ENCODE measurements at places on chromosomes 1 and 21.

- DNase-seq = no peak
These were observed 72.4 kb upstream of the TRAPPC10 start for GRCh38 chr21:43939443-43940328.

DNA sequence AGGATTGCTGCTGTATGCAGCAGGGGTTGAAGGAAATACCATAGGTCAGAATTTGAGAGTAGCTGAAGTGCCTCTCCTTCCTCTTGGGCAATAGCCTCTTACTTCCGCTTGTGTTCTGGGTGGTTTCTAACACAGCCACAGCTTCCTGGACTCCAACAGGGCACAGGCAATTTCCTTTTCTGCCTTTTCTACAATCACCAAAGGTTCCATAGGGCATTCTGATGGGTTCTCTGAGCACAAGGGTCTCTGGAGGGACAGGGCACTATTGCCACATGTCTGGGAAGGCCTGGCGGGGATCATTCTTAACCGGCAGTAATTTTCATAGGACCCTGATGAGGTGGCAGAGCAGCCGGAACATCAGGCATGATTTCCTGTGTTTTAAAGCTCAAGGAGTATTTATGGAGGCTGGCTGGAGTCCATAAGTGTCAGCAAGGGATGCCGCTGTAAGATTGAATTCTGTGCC is 5.5 kb upstream of the AGTRAP start:
- peak; percentile 62 for DNase-seq

DNA sequence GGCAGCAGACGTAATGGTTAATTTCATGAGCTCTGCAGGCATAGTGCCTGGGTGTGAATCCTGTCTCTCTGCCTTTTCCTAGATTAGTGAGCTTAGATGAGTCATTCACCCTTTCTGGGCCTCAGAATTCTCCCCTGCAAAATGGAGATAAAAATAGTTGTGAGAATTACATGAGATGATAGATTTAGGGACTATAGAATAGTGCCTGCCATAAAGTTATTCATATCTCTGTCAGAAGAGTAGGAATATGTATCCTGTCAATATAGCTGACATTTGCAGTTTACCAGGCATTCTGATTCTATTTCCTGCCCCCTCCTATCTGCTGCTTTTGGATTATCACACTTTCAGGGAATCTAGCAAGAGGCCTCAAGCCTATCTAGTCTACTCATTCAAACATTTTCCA is 112.0 kb downstream of the PDE4B start:
- no peak for DNase-seq

DNA sequence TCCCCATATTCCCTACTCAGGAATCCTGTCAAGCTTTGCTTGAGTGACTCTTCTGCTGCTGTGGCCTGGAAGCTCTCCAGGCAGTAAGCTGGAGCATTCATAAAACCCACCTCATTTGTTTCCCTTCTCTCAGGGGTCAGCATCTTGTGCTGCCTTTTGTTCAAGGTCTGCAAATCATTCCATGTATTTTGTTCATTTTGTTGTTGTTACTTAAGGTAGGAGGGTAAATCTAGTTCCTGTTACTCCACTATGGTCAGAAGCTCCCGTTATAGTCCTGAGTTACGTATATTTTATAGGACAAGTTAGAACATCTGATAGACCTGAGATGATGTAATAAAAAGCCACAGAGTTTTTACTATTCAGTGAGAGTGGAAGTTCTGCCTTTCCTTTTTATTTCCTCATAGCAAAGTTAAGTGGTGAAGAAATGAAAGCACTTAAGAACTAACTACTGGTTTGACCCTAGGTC is 9.9 kb downstream of the SYNJ1 start:
- no peak for DNase-seq

- no peak for DNase-seq
These were observed 5.5 kb upstream of the OR6Y1 start for GRCh38 chr1:158559696-158560095.

GRCh38 chr1:68950036-68950435 is 453.2 kb upstream of the DEPDC1 start:
- DNase-seq = no peak

- peak; percentile 64 for DNase-seq
These were observed 24.3 kb downstream of the PTGS2 start for GRCh38 chr1:186655876-186656275.

GRCh38 chr1:239802275-239802674 is 289.4 kb upstream of the FMN2 start:
- DNase-seq = no peak

DNA sequence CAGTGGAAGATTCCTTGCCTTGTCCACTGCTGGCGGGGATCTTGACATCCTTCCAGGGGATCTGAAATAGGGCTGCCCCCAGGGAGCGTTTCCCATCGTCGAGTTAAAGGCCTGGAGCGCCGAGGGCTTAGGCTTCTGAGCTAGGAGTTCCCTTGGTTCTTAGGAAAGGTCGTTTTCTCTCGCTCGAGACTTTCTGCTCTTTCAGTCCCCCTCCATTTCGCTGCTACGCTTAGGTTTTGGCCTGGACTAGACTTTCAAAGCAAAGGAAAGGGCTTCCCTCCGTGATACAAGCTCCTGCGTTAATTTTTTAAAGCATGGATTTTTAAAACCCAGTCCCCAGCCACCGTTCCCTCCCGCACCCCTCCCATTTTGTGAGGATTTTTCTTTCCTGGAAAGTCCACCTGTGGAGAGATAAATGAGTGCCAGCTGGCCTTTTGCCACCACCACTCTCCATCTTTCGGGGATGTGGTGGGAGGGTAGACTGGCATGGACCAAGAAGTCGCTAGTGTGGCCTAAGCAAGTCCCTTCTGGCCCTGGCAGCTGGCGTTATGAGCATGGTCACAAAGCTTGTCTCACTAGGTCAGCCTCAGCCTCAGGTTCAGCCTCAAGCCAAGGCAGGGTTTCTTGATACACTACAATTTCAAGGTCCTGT is 9.2 kb downstream of the NR5A2 start:
- no peak for DNase-seq

DNA sequence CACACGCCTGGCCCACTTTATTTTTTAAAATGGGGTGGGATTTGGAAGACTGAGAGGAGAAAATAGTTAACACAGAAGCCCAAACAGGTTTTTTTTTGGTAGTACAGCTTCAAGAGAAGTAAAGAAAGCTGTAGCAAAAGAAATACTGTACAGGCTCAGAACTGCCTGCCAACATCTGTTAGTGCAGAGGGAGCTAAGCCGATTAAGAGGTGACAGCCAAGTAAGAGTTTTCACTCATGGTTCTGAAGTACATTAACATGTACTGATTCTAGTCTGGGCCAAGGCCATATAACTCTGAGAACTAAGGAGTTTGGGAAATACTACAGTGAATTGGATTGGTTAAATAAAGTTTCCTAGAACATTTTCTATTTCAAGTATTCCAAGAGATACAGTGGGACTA is 51.6 kb downstream of the EIF2B3 start:
- no peak for DNase-seq

Measured in CD4-positive, alpha-beta T cell treated with Interleukin-15 for 1 hour (primary cell).